NCI-H524 (cell line): ENCODE measurements at places on chromosomes 3 and 15.

- peak; percentile 69 for DNase-seq
Observed at GRCh38 chr15:65086680-65087111, 10.2 kb downstream of the KBTBD13 start.

DNA sequence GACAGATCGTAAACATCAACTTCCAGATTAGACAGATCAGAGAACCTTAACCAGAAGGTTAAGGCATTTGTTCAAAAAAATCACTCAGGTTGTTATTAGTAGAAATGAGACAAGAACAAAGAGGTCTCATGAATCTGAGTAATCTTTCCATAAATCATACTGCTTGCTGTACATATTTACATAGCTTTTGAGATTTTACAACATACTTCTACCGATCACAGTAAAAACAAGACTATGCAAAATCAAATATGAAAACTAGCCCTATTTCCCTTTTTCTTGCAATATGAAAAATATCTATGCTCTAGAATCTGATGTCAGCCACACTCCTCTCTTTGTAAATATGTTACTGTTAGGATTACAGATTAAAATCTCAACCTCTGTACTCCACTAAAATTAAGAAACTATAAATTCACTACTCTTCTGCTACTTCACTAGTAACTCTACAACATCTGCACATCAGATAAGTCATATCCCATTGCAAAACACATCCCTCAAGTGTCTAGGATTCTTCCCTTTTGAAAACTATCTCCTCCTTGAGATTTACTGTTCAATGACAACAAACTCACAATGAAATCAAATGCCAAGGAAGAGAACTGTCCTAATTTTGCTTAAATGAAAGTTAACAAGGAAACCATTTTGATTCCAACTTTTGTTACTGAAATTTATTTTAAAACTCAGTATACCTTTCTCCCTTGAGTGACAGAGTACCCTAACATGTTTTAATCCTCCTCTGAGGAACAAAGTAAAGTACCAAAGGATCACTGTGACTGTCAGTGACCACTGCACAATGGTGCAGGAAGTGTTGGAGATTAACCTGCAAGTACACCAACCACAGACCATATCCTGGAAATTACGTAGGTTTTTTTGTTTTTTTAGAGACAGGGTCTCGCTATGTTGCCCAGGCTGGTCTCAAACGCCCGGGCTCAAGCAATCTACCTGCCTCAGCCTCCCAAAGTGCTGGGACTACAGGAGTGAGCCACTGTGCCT lies 12.8 kb downstream of the DCUN1D1 start:
- no peak for DNase-seq

GRCh38 chr3:107428051-107428858 lies 51.0 kb downstream of the CCDC54 start:
- DNase-seq, result no peak

- DNase-seq, result no peak
Observed at GRCh38 chr3:8882171-8882593, 81.1 kb downstream of the RAD18 start.

DNA sequence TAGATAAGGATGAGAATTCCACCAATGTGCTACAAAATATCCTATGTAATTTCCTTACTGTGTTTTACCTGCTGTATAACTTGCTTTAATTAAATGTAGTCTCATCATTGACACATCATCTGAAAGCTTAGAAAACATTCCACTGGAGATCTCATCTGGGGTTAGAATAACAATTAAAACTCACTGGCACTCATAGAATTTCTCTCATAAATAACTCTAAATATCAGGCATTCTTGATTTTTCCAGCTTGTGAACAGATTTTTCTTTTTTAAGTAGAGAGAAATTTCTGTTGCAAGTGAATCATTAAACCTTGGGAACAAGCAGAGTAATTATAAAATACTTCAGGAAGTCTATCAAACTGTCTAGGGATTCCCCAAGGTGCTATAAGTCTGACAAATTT lies 843.8 kb downstream of the NAALADL2 start:
- no peak for DNase-seq

- no peak for DNase-seq
Observed at GRCh38 chr15:74376825-74377581, 9.6 kb upstream of the CYP11A1 start.

DNA sequence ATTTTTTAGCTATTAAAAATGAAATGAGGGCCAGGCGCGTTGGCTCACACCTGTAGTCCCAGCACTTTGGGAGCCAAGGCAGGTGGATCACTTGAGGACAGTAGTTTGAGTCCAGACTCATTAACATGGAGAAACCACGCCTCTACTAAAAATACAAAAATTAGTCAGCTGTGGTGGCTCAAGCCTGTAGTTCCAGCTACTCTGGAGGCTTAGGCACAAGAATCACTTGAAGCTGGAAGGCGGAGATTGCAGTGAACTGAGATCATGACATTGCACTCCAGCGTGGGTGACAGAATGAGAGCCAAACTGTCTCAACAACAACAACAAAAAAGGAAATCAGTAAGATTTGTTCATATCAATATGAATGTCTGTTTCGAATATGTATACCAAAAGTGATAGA lies 517.1 kb downstream of the ROBO1 start:
- no peak for DNase-seq

DNA sequence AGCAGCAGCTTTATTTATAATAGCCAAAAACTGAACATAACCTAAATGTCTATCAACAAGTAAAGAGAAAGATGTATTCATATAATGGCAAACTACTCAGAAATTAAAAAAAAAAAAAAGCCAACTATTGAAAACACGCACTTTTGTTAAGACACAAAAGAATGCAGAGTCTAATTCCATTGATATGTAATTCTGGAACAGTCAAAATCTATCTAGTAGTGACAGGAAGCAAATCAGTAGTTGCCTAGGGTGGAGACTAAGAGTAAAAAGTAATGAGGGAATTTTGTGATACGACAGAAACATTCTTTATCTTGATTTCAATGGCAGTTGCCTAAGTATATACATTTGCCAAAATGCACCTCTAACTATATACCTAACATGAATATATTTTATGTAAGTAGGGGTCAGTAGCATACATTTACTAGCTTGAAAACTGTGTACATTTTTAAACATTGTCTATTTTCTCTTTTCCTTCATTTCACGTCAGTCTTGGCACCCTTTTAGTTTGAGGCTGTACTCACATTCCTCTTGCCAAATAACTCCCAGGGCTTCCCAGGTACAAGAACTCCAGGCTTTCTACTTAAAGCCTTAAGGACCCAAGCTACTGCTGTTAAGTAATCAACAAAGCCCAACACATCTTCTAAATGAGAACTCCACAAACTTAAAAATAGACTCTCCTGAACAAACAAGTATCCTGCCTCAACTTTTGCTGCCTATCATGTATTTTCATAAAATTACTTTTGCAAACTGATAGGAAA lies 54.7 kb downstream of the ADAM10 start:
- no peak for DNase-seq

GRCh38 chr3:32410367-32411246 lies 19.0 kb downstream of the CMTM7 start:
- peak; percentile 95 for DNase-seq

DNA sequence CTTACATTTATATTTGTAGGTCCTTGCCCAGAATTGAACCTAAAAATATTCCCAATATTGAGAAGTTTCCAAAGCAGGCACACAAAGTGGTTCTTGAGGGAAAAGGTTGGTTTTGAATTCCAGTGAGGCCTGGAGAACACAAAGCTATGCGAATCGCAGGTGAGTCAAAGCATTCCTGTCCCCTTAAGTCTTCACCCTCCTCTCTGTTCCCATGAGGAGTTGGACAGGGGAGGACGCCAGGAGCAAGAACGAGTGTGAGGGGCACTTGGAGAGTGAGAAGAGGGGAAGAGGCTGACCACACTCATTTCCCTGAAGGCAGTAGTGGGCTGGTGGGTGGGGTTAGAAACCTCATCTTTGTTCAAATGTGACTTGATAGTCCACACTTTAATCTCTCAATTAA lies 185.8 kb upstream of the EOMES start:
- DNase-seq, result no peak

DNA sequence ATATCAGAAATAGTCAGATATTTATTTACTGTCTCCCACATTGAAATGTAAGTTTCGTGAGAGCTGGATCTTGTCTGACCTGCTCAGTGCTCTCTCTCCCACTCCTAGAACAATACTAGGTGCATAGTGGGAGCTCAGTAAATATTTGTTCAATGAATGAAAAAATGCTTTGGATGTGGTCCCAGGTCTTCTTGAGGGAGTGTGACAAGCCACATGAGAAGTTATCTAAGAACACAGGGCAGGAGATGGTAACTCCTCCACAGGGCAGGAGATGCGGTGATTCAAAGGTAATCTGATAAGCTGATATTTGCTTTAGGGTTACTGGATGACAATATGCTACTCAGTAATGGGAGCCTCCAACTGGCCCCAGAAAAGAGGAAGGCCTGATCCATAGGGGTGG lies 25.8 kb upstream of the PLA2G4E start:
- DNase-seq, result no peak

- DNase-seq, result no peak
Observed at GRCh38 chr15:77846360-77846759, 213.6 kb upstream of the LINGO1 start.

DNA sequence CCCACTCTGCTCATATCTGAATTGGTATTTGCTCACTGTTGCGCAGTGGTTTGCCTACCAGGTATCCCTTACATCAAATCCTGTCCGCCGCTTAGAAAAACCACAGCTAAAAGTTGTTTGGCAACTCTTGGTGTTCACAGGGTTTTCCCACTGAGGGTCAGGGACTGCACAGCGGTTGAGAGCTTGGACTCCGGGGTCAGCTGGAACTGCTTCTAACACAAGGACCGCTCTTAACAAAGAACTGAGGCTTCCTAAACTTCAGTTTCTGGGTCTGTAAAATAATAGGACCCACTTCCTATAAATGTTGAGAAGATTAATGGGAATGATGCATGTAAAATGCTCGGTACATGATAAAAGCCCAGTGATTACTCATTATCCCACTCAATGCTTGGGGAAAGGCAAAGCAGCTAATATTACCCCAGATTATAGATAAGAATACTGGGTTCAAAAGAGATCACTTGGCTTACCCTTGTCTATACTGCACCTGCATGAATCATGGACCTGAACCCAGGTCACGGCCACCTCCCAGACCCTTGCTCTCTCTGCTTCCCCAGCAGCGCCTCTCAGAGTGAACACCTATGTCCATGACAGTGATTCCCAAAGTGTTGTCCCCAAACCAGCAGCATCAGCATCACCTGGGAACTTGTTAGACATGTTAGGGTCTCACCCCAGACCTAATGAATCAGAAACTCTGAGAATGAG lies 36.1 kb downstream of the LIPC start:
- no peak for DNase-seq

DNA sequence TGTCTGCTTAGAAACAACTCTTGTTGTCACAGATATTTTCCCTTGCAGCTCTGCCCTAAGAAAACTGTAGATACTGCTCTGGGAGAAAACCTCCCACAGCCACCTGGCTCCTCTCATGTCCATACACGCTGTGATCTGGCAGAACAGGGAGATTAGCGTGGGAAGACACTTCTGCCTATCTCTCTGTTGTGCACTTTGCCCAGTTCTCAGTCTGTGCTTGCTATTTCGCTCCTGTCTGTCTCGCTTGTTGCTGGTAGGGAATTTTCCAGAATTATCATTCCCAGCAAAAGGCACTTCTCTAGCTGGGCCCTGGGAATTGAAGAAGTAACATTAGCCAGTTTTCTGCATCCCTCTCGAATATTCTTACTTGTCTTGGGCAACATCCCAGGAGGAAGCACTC lies 8.1 kb upstream of the GATM start:
- DNase-seq, result peak; percentile 22

GRCh38 chr3:70386043-70386442 lies 73.6 kb upstream of the MDFIC2 start:
- DNase-seq, result peak; percentile 68
